ENCODE measurements at places on chromosomes 7 and 10.

GRCh38 chr7:19294619-19295018 is 149.4 kb upstream of the FERD3L start:
- peak; percentile 8 for DNase-seq

DNA sequence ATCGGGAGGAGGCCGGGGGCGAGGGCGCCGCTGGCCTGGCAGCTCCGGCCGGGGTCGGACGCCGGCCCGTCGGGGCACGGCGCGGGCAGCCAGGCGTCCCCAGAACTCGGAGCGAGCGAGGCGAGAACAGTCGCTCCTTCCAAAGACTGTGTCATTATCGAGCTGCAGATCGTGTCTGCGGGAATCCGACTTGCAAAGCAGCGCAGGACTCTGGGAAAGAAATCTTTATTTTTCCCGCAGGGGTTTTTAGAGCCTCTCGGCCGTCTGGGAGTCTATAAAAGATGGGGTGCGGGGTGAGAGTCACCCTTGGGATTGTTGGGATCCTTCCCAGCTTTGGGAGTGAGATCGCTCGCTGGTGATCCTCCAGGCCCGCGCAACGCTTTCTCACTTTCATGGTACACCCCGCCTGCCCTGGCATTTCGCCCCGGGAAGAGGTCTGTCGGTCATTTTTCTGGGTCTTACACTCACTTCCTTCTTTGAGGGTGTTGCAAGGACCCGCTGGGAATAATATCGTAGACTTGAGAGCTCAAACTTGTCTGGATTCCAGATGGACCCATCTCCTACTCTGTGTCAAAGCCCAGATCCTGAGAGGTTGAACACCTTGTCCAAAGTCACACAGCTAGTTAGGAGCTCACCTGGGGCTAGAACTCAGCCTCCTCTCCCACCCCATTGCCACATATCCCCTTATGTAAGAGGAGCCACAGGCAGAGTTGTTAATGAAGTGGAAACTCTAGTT is 1.0 kb downstream of the UBTD1 start:
- peak; percentile 41 for DNase-seq

DNA sequence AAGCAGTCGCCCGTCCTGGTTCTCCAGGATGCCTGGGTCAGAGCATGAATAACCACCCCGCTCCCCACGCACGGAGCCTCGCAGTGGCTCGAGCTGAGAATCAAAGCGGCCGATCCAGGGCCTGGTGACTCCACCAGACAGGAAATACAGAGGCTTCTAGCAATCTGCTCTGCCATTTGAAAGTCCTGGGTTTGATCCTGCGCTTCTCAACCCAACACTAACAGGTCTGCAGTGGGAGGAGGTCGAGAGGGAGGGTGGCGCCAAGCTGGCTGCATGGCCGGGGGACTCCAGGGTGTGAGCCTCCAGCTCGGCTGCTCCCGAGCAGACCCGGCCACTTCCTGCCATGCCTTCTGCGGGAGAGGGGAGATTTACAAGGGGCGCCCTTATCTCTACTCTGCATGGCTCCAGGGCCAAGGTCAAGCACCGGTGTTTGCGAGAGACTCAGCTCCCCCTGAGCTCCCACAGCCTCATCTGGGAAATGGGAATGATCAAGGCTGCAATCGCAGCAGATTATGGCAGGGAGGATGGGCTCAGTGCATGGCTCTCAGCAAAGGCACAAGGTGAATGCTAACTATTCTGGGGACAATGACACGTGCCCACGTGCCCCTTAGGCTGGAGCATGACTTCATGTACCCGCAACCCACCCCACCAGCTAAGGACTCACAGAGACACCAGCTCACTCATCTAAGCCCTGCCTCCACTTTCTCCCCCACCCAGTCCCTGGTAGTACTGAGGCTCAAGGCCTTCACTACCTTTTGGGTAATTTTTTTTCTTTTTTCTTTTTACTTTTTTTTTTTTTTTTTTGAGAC is 73.9 kb upstream of the TNRC18 start:
- DNase-seq, result no peak

DNA sequence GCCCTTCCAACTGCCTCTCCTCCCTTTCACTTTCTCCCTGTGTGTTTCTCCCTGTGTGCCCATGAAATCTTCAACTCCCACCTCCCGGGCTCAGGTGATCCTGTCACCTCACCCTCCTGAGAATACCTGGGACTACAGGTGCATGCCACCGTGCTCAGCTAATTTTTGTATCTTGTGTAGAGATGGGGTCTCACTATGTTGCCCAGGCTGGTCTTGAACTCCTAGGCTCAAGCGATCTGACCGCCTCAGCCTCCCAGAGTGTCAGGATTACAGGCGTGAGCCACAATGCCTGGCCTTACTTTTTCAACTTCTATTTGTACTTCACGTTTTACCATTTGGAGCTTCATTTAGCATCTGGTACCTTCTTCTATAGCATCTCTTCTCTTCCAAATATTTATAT is 24.9 kb downstream of the ST8SIA6 start:
- no peak for DNase-seq

- no peak for DNase-seq
Measured at GRCh38 chr7:137036768-137037167, 168.3 kb downstream of the CHRM2 start.

DNA sequence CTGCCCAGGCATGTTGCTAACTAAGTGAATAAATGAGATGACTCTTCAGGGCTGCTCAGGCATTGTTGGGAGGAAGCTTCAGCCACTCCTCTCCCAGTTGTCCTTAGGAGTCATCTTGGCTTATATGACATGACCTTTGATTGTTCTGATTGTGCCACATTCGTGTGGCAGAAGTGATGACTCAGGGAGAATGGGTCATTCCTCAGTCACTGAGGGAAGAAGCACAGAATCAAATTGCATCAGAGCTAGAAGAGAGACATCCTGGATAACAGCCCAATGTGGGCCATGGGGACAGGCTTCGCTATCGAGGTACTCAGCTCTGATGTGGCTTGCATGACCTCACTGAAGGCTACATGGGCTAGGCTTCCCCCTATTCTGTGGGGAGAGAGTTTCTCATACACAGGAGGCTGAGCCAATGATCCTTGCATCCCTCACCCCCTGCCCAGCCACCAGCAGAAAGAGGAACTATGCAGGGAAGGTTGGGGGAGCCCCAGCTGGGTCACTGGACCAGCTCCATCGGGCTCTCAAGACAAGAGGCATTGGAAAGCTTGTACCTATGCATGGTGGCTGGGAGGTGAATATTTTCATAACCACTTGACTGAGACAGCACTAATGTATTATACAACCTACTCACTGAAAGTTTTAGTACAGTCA is 6.0 kb upstream of the HMX3 start:
- DNase-seq, result no peak

DNA sequence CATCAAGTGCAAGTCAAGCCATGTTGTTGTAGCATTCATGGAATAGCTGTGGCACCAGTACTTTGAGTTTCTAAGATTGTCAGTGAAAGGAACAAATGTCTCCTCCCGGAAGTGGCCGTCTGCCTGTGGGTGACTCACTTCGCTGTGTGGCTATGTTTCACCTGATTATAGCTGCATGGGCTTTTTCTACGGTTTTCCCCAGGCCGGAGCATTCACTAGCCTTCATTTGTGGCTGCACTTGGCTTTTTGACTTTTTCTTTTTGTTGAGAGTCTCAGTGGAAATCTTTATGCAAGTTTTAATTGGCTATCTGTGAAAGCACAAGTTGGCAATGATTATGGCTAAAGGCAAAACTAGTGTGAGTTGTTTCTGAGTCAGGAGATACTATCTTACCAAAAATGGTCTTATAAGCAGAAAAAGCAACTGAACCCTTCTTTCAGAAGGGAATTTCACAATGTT is 35.0 kb downstream of the SRI start:
- DNase-seq, result no peak

- DNase-seq, result no peak
Measured at GRCh38 chr7:152924826-152925411, 165.4 kb downstream of the ACTR3B start.

- DNase-seq, result peak; percentile 96
Measured at GRCh38 chr7:83677180-83677866, 28.4 kb upstream of the SEMA3E start.

GRCh38 chr7:48245751-48246472 is 74.7 kb downstream of the ABCA13 start:
- no peak for DNase-seq

DNA sequence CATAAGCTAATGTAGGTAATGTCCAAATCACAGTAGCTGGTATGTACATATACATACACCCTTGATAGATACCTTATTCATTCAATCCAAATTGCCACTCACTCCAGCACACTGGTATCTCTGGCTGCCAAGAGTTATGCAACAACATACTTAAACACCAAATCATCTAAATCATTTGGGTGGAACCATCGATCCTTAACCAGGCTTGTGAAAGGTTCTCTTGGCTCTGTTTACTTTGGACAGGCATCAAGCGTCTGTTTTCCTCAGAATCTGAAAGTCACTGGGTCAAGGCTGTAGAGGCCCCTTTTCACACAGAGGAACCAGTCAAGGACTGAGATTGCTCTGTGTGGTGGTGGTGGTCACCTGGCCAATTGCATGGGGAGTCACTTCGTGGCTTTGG is 24.6 kb downstream of the JAZF1 start:
- no peak for DNase-seq

- DNase-seq, result no peak
Measured at GRCh38 chr10:112002206-112002605, 181.4 kb downstream of the GPAM start.

- DNase-seq, result no peak
Measured at GRCh38 chr7:131400681-131401176, 73.1 kb downstream of the MKLN1 start.

GRCh38 chr7:93043385-93043985 is 74.3 kb downstream of the SAMD9 start:
- peak; percentile 56 for DNase-seq

- no peak for DNase-seq
Measured at GRCh38 chr7:113444261-113444660, 325.9 kb upstream of the SMIM30 start.

- DNase-seq, result no peak
Measured at GRCh38 chr7:111132833-111133232, 41.9 kb downstream of the LRRN3 start.

DNA sequence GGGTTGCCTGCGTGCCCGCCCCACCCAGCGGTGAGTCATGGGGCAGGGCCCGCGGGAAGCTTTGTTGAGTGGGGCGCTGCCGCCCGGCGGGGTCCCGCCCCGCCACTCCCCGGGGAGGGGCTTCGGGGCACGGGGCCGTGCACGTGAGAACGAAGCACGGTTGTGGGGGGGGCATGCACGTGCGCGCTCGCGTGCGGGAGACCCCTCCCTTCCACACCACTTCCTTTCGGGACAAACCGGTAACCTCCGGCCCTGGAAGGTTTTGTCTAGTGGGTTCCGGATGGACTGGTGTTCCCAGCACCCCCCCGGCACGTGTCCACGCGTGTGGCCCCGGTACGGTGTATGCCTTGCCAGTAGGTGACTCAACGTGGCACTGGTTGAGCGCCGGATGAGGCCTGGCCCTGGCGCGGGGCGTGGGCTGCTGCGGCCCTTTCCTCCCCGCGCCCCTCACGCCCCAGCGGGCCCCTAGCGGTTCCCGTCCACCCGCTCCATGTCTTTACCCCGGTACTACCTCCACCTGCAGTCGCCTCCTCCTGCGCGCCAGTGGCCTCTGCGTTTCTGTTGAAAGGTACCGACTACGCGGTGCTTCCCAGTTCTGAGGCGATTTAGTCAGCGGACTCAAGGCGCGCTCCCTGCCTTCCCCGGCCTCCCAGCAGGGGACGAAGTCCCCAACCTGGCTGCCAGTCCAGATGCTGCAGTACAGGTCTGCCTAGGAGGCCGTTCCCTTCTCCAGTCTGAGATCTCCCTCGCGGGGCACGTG is 3.1 kb downstream of the ADIRF start:
- DNase-seq, result peak; percentile 76

- DNase-seq, result no peak
Measured at GRCh38 chr7:73533742-73534141, 11.6 kb upstream of the BAZ1B start.

DNA sequence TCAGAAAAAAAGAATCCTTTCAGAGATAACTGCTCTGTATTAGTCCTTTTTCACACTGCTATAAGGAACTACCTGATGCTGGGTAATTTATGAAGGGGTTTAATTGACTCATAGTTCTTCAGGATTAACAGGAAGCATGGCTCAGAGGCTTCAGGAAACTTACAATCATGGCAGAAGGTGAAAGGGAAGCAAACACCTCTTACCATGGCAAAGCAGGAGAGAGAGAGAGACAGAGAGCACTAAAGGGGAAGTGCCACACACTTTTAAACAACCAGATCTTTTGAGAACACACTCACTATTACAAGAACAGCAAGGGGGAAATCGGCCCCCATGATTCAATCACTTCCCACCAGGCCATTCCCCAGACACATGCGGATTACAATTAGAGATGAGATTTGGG is 114.2 kb downstream of the TES start:
- DNase-seq, result no peak

- DNase-seq, result no peak
Measured at GRCh38 chr7:137331378-137331777, 12.2 kb downstream of the PTN start.

- DNase-seq, result no peak
Measured at GRCh38 chr7:128739990-128740682, 977 bp downstream of the CALU start.

GRCh38 chr10:15188603-15189002 is 20.1 kb upstream of the NMT2 start:
- no peak for DNase-seq

GRCh38 chr7:42395607-42396006 is 158.6 kb upstream of the GLI3 start:
- DNase-seq, result no peak

DNA sequence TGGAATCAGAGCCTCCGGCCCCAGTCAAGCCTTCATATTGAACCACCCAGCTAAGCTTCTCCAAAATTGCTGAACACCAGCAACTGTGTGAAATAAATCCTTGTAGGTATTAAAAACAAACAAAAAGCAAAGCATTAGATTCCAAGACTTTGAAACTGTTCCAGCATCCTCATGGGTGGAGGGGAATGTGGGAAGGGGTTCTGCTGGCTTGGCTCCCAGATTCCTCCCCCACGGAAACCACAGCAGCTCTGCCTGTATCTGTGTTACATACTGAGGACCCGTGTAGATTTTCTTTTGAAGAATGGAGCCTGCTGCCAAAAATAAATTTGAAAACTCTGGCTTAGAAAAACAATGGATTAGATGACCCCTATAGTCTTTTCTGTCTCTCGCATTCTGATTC is 20.0 kb downstream of the AKR1B1 start:
- no peak for DNase-seq
